WTC11 (cell line): ENCODE measurements at places on chromosomes 5 and 9. TPM values are rescaled to one million over a fixed set of nuclear protein-coding genes. Genes with fewer than 3 reads are reported as not detected.

DNA sequence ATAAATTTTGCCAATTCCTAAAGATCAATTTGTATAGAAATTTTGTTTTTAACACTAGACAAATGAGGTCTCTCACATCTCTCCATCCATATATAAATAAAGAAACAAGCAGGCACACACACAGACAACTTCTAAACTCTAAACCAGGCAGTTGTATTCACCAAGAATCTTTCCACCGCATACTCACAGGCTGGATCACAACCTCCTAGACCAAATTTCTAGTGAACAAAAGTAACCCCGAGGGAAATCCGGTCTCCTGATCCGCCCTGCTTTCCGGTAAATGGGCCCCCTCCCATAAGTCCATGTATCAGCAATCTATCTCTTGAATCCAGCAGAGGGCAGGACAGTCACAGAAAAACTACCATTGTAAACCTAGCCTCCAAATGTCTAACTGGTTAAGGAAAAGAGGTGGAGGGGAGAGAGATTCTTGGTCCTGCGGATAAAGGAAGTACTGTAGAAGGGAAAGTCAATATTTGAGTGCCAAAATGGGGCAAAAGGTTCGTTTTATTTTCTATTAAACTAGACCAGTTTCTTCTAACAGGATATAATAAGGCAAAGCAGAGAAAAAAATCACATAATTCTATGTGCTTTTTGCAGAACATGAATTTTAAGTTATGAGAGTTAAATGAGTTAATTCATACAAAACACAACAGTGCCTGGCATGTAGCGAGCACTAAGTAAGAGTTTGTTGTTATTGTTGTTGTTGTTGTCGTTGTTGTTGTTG lies 4.8 kb upstream of the SMU1 start:
- peak; percentile 42 for DNase-seq

DNA sequence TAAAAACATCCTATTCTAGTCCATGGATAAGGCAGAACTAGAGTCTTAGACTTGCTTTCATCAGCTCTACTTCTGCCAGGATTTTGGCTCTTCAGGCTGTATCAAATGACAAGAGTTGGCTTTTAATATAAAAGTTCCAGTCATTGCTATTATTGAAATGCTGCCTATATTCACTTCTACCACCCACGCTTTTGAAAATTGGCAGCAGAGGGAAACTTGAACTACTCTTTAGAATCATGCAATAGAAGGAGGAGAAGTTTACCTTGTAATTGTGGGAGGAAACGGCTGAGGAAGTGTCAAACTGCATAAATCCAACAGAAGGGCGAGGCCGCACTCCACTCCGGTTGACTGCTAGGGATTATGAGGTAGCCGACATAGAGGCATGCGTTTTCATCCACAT lies 122.6 kb upstream of the BASP1 start:
- no peak for DNase-seq

DNA sequence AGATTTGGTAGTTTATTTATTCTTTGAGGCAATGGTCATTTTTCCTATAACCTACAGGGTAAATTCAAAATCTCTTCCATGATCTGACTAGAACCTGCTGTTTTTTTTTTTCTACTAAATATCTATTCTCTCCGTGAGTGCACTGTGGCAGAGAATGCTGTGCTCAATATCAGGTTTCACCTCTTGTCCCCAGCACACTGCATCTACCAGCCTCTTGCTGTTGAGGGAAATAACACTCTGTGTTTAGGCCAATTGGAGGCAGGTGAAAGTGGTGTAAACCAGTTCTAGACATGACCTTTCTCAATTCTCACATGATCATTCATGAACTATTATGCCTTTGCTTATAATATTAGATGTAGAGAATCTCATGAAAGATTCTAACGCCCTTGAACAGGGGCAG lies 2365.9 kb downstream of the MAT2B start:
- DNase-seq, result no peak

Gene BSPRY
- total RNA-seq, result 6.4 to 8.0 TPM (median 7.2 TPM) in 3 replicates

- DNase-seq, result no peak
Measured at GRCh38 chr5:158637039-158637438, 462.7 kb downstream of the EBF1 start.

- no peak for DNase-seq
Measured at GRCh38 chr5:40030661-40031060, 605.9 kb upstream of the DAB2 start.

Gene GNA14
- 20.4 to 26.7 TPM (median 21.0 TPM) in 3 replicates for total RNA-seq

GRCh38 chr5:144504929-144505577 lies 334.4 kb downstream of the KCTD16 start:
- no peak for DNase-seq

DNA sequence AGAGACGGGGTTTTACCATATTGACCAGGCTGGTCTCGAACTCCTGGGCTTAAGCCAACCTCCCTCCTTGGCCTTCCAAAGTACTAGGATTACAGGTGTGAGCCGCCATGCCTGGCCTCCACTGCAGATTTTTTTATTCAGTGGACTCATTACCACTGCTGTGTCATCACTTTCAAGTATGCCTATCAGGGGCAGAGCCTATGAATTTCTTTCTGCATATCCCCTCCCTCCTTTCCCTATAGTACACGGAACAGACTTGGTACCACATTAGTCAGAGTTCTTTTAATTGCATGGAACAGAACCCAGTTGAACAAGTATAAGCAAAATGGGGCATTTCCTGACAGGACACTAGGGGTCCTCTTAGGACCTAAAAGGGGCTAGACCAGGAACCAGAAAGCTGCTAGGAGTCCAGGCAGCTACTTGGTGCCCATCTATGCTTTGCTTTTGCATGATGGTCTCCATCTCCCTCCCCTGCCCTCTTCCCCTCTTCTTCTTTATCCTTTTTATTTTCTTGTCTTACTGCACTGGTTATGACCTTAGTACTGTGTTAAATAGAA lies 5.8 kb downstream of the BSPRY start:
- no peak for DNase-seq

Gene CEL
- total RNA-seq, result 6.6 to 10.4 TPM (median 8.1 TPM) in 3 replicates

GRCh38 chr9:3675946-3676345 lies 150.1 kb upstream of the RFX3 start:
- no peak for DNase-seq

DNA sequence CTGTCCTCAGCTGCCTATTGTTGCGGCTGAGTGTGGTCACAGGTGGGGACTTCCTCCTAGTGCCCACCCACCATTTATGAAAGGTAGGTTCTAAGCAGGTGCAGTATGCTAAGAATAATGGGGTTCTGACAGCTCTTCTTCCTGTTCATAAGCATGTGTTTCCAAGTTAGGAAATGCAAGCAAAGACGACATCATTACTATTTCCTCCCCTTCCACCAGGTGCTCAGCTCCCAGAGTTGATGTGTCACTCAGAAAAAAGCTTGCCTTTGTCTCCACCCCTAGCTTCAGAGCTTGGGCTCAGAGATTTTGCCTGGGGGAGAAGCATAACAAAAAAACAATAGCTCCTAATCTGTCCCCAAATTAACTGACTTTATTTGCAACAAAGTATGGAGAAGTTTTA lies 1076.7 kb downstream of the NR2F1-AS1 start:
- DNase-seq, result no peak

GRCh38 chr5:57696825-57697570 lies 214.4 kb upstream of the ACTBL2 start:
- DNase-seq, result no peak

GRCh38 chr9:121156263-121156731 lies 45.4 kb downstream of the RAB14 start:
- DNase-seq, result no peak

DNA sequence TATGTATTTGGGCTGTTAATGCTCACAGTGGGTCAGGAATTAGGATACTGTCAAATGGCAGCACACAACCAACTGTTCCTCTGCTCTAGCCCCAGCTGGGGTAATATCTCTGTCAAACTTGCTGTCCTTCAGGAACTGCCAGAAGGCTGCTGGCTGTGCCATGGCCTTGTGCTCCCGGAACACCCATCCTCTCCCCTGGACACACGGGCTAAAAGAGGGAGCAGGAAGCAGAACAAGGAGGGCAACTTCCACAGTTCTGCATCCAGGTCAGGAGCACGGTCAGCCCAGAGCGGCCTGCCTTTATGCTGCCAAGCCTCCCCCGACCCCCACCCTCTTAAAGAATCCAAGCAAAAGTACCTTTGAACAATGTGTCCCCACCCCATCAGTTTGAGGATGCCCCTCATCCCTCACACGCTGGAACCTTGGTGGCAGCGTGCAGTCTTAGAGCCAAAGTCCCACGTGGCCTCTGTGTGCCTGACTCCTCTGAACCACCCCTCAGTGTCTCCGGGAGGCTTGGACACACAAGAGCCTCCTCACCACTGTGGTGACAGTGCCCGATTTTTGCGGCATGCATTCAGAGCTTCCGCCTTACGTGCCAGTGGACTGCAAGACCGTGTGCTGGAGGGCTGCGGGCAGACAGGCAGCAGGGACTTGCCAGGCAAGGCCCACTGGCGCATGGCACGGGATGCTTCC lies 60.8 kb downstream of the PSMB7 start:
- no peak for DNase-seq

DNA sequence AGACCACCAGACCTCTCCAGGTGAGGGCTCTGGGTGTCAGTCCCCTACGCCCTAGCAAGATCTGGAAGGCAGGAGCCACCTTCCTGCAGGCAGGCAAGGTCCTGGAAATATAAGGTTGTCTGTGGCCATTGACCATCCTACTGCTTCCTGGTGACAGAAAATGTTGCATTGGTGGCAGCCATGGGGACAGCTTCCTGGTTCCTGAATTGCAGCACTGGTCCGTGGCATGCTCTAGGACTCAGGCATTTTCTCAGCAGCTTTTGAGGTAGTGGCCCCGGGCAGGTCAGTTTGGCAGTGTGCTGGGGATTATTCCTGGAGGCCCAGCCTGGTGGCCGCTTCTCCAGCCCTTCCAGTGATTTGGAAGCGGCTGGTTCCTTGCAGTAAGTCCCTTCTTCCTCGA lies 36.6 kb upstream of the KCNMB1 start:
- no peak for DNase-seq

GRCh38 chr9:105425816-105426433 lies 21.9 kb upstream of the FSD1L start:
- no peak for DNase-seq

GRCh38 chr5:7897014-7897600 lies 28.2 kb downstream of the MTRR start:
- DNase-seq, result peak; percentile 58

- DNase-seq, result no peak
Measured at GRCh38 chr5:124920909-124921666, 174.6 kb upstream of the ZNF608 start.

Gene SGCD
- 0.07 to 0.33 TPM (median 0.32 TPM) in 3 replicates for total RNA-seq

- no peak for DNase-seq
Measured at GRCh38 chr9:77832639-77833038, 184.5 kb upstream of the GNA14 start.

DNA sequence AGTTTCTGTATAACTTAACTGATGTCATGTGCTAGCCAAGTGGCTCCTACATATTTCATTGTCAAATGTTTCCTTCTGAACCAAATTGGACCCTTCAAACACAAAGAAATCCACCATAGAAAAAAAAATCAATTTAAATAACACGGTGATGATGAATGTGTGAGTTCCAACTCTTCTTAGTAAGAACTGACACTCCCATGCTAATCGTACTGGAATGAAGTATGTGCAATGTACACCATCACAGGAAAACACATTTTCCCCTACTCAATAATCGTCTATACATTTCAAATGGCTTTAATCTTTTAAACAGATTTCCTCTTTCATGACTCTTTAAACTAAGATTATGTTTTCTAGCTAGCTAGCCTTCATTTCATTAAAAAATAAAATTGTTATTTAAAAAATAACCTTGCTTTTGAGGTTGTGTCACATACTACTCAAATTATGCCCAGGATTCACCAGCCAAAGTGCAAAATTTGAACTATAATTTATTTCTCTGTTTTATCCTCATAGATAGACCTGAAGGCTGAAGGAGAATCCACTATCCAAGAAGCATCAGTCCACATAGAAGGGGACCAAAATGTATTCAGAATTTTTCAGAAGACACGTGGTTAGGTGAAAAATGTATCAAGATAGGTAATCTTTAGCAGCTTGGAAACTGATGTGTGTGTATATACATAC lies 131.0 kb upstream of the ITGA1 start:
- no peak for DNase-seq

Gene RPS23
- total RNA-seq, result 2,589 to 2,799 TPM (median 2,697 TPM) in 3 replicates

- no peak for DNase-seq
Measured at GRCh38 chr5:130496215-130496614, 592.0 kb downstream of the CHSY3 start.

Gene TAF1L
- 0.02 to 0.09 TPM in 2 of 3 replicates, not detected in the other for total RNA-seq

GRCh38 chr5:154437281-154437965 lies 8.4 kb upstream of the SAP30L start:
- no peak for DNase-seq

GRCh38 chr9:101032426-101032825 lies 3.9 kb downstream of the PLPPR1 start:
- DNase-seq, result no peak

Gene NRARP
- 46.7 to 52.4 TPM (median 51.5 TPM) in 3 replicates for total RNA-seq

DNA sequence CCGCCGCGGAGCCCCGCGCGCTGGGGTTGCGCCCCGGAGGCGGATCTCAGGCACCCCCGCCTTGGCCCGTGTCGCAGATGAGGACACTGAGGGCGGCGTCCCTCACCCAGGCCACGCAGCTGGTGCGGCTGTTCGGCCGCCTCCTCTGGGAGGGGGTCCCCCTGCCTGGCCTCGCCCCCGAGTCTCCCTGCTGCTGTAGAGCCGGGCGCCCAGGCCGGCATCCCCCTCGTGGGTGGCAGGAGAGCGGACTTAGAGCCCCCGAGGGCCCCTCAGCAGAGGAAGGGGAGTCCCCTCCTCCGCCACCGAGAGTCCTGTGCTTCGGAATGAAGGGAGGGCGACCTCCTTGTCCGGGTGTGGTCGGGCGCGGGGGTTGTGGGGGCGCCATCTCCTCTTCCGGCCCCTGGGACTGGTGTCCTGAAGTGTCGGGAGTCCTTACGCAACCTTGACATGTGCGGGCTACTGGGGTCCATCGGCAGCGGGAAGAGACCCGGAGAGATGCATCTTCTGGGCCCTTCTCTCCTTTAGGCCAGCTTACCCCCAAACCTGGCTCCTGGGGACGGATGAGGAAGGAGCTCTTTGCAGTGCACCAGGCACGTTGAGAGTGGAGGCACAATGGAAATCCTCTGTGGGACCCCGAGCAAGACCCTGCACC lies 11.7 kb upstream of the EXOSC2 start:
- peak; percentile 37 for DNase-seq

- no peak for DNase-seq
Measured at GRCh38 chr5:93582167-93582462, 907 bp upstream of the NR2F1 start.

DNA sequence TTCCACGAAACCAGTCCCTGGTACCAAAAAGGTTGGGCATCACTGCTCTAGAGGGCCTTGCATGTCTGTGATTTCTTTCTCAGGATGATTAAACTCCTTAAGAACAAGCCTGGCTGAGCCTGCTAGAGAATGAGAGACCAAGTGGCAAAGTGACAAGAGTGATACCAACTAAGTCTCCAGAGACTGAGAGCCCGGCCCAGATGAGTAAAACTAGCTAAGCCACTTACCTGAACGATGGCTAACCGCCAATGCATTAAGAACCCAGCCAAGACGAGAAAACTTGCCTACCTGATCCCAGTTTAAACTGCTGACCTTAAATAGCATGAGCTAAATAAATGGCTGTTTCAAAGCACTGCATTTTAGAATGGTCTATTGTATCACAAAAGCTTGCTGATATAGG lies 5.6 kb upstream of the CCDC152 start:
- no peak for DNase-seq

GRCh38 chr5:72290356-72291133 lies 29.5 kb downstream of the MRPS27 start:
- no peak for DNase-seq

- DNase-seq, result no peak
Measured at GRCh38 chr9:84136119-84136868, 155.7 kb downstream of the RMI1 start.

Gene APBA1
- 0.34 to 0.94 TPM (median 0.44 TPM) in 3 replicates for total RNA-seq

Gene PLPP7
- total RNA-seq, result 4.2 to 4.9 TPM (median 4.7 TPM) in 3 replicates

- no peak for DNase-seq
Measured at GRCh38 chr5:91357012-91357634, 26.0 kb downstream of the ARRDC3 start.
